ENCODE measurements at places on chromosomes 5 and 9.

GRCh38 chr9:132114102-132114707, 34.5 kb upstream of the MED27 start:
- DNase-seq = peak; percentile 59

DNA sequence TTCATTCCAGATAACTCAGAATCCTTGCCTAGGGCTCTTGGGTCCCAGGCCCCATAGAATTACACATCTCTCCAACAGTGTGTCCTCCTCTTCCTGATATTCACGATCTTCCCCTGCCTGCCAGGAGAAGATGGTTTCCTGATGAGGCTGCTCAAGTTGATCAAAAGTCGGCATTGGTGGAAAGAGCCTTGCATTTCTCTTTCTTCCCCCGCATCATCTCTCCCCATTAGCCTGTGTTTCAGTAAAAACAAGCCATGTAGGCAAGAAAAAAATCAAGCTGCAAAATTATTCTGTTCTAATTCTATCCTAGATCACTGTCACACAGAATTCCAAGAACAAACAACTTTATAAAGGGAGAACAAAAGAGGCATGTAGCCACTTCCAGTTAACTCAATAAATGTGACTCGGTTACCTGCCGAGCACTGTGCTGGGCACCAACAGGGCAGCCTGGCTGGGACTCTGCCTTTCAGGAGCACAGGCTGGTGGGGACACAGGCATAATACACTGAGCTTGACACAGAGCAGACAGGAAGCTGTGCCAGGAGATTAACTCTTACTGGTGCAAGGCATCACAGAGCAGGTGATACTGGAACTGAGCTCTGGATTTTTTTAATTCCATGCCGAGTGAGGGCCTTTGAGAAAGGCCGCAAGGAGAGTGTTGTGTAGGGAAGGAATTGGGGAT, 25.6 kb downstream of the TMOD1 start:
- DNase-seq = no peak

DNA sequence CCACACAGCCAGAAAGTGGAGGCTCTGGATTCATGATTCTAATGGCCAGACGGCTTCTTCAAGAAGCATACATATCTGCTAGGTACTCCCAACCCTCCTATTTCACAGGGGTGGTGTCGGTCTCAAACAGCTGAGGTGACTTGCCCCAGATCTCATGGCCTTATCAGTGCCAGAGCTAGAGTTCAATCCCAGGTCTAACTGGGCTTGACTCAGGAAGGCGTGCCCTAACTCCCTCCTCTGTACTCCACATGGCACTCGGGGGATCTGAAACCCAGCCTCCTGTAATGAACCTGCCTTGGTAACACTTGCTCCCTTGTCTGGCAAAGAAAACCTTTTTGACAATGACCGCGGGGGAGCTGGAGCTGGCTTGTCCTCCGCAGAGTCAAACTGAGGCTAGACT, 2.1 kb downstream of the QRFP start:
- no peak for DNase-seq

GRCh38 chr5:34771076-34771475, 67.9 kb upstream of the TTC23L start:
- no peak for DNase-seq

DNA sequence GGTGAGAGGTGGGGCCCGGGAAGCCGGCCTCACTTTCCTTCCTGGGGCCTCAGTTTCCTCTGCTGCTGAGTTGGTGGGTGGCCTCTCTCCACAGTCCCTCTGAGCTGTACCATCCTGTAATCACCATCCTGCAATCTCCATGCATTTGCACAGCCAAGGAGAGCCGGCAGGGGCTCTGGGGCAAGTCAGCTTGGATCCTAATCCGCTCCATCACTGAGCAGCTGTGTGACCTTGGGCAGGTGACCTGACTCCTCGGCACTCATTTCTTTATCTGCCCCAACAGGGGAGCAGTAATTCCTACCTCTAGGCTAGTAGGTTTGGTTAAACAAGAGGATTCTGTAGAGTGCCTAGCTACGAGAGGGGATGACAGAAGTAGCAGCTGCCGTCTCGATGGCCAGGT, 88.2 kb upstream of the ZNF618 start:
- DNase-seq = no peak

DNA sequence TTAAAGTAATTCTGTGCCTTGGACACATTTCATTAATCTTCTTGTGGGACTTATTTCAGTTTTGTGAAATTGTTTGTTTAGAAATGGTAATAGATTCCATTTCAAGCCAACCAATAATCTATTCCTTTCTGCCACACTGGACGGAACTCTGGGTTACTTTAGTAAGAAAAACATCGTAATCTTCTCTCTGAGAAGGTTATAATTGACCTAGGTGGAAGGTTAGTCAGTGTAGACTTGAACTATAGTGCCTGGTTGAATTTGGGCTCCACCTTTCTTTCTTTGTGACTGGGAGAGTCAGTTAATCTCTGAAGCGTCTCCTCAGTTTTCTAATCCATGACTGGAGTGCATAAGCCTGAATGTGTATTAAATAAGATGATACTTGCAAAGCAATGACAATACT, 89.7 kb upstream of the PRLR start:
- no peak for DNase-seq

GRCh38 chr5:74094096-74094781, 468.2 kb downstream of the ARHGEF28 start:
- DNase-seq = no peak

DNA sequence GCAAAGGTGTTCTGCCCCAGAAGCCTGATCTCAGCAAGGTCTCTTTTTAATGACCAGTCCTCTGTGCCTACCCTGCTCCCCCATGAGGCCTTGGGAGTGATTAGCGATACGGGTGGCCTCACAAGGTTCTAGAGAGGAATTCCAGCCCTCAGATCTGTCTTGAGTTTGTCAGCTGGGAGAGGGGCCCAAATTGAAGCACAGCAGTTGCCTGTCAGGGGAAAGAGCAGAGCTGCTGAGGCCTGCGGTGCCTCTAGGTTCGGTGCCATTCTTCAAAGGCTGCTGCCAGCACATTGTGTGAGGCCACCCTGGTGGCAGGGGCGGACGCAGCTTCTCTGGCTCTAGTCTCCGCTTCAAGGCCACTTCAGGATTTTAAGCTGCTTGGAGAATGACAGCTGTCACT, 85.7 kb upstream of the GRIA1 start:
- DNase-seq = no peak

DNA sequence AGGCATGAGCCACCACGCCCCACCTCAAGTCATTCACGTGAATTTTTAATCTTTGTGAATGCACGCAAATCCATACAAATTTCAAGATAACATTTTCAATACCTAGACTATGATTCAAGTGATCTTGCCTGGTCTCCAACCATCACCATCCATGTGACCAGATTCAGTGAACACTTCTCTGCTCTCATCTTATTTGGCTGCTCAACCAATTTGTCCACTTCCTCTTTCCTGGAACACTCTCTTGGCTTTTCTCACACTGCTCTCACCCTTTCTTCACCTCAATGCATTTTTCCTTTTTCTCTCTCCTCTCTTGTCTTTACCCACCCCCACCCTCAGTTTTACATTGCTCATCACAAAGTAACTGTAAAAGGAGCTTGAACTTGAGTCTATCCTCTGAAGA, 354.7 kb upstream of the KIF2A start:
- no peak for DNase-seq

- no peak for DNase-seq
These were observed 123.4 kb upstream of the STC2 start for GRCh38 chr5:173451651-173452050.

DNA sequence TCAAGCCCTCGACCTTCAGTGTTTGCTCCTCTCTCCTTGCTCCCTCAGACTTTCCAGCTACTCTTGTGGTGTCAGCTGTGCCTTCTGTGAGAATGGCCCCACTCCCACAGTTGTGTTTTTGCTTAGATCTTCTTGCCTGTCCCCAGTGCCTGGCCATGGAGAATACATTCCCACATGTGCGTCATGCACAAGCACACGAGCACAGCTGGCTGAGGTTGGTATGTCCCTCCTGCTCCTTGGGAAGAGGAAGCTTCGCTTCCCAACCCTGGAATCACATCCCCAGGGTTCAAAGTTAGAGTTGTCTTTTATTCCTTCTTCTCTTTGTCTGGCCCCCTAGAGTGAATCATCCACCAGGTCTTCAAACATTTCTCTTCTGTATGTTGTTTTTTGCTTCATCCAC, 518.6 kb downstream of the CCDC171 start:
- no peak for DNase-seq

DNA sequence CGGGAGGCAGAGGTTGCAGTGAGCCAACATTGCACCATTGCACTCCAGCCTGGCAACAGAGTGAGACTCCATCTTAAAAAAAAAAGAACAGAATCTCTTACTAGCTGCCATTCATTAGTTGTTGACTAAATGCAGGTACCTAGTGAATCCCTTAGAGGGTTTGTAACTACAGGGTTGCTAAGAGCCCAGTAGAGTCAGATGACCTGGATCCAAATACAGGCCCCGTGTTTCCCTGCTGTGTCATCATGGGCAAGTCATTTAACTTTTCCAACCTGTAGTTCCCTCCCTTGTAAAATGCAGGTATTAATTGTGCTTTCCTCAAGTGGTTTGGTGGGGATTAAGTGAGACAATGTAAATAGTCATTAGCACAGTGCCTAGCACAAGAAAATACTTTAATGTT, 32.8 kb downstream of the PLAC8L1 start:
- DNase-seq = no peak

- DNase-seq = no peak
These were observed 194.1 kb downstream of the ZSWIM6 start for GRCh38 chr5:61526207-61526519.

- DNase-seq = no peak
These were observed 1862.0 kb upstream of the ACO1 start for GRCh38 chr9:30522486-30522885.

DNA sequence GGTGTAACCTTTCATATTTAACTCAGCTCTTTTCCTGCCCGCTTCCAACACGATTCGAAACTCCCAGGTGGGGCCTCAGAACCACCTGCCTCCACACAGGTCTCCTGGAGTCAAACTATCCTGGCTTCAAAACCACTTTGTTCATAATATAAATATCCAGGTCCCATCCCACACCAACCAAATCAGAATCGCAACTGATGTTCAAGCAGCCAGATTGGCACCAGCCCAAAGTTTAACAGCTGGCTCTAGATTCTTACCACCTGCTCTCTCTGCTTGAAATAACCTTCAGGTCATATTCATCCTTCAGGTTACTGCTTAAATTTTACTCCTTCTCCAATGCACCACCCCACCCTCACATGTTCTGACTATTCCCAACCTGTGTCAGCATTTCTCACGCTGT, 231.4 kb upstream of the TRPM3 start:
- no peak for DNase-seq

GRCh38 chr5:59001154-59001553, 418.3 kb downstream of the RAB3C start:
- DNase-seq = no peak

- DNase-seq = no peak
These were observed 6.8 kb downstream of the LSM11 start for GRCh38 chr5:157750320-157750719.

GRCh38 chr5:126443374-126443851, 20.2 kb downstream of the GRAMD2B start:
- DNase-seq = no peak

- no peak for DNase-seq
These were observed 47.0 kb upstream of the SHC3 start for GRCh38 chr9:89225587-89225986.

- no peak for DNase-seq
These were observed 241.8 kb downstream of the TRIM32 start for GRCh38 chr9:116928884-116929283.

- peak; percentile 23 for DNase-seq
These were observed 94.6 kb downstream of the ZNF608 start for GRCh38 chr5:124651663-124652513.

DNA sequence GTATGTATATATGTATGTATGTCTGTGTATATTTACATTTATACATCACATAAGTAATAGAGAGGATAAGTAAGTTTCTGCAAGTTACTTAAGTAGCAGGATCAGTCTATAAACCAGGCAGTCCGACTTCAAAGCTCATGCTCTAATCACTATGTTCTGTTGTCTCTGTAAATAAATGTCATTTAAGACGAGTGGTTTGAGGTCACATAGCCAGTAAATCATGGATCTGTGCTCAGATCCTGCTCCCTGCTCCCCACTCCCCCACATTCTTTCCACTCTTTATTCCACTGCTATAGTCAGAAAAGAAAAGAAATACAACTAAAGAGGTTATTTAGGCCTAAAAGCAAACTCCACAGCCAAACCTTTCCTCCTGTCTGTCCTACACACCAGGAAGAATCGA, 90.4 kb downstream of the SERINC5 start:
- DNase-seq = no peak

GRCh38 chr5:88666761-88667495, 216.1 kb downstream of the MEF2C start:
- no peak for DNase-seq

DNA sequence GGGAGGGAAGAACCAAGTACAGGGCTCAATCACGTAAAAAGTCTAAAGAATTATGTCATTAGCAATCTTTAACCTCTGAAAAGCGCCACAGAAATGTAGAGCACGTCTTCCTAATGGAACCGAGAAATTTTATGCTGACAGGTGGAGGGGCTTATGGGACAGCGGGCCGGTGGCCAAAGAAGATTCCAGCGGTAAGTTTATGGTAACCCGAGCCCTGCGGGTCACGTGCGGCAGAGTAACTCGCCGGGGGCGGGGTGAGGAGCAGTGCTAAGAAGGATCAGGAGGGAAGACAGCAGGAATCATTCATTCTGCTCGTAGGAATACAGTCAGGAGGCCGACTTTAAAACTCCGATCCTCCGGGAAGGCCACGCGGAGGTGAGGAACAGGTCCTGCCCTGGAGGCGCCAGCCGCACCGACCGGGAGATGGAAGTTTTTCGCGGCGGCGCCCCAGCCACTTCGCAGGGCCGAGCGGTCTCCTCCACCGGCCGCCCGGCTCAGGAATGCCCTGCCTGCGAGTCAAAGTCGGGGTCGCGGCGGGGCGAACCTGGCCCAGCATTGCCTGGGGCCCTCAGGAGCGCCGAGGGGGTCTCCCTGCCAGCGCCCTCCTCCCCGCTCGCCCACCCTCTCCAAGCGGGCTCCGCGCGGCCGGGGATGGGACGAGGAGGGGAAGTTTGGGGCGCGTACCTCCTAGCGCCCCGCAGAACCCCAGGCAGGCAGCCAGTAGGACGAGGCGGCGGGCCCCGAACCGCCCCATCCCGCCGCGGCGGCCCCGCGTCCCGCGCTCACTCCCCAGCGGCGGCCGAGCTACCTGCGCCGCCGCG, 101.8 kb downstream of the ESM1 start:
- DNase-seq = no peak

DNA sequence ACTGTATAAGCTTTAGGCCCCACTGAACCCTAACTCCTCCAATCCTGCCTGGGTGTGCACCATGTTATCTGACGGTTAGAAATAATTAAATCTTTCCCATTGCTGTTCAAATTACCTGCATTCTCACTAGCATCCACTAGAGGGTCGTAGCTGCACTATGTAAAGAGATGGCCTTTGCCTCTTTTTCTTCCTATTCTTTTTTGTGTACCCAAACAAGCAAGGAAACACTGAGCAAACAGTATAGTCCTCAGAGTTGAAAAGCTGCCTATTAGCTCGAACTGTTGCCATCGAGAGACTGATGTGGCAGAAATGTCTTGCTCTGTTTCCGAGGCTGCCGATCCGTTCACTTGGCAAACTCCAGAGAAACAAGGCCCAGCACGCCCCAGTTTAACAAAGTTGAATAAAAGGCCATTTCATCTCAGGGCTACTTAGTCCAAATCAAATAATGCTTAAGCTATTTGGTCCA, 163.8 kb upstream of the TRPM3 start:
- peak; percentile 24 for DNase-seq

Measured in activated T-cell treated with anti-CD3 and anti-CD28 coated beads, Interleukin-2, amount 50 U/mL, for 72 hours (primary cell).